Adrenal gland (tissue), 19 donors: ENCODE measurements at places on chromosomes 11 and 22. TPM values are rescaled to one million over a fixed set of nuclear protein-coding genes. Genes with fewer than 3 reads are reported as not detected.

DEPDC7 gene
- polyA plus RNA-seq, result 0.67 TPM

CENPM gene
- 0.92 TPM for polyA plus RNA-seq

LRRC55 gene
- 0.59 TPM for polyA plus RNA-seq

PTPMT1 gene
- 57.2 TPM for polyA plus RNA-seq

CBL gene
- polyA plus RNA-seq, result 6.2 TPM

BCO2 gene
- 139 TPM for polyA plus RNA-seq

WNT11 gene
- 14.1 TPM for polyA plus RNA-seq

ESAM gene
- polyA plus RNA-seq, result 31.2 TPM

EXT2 gene
- polyA plus RNA-seq, result 49.6 TPM

GRCh38 chr11:43916621-43917020 is 25.8 kb upstream of the C11orf96 start:
- no peak for DNase-seq

DNA sequence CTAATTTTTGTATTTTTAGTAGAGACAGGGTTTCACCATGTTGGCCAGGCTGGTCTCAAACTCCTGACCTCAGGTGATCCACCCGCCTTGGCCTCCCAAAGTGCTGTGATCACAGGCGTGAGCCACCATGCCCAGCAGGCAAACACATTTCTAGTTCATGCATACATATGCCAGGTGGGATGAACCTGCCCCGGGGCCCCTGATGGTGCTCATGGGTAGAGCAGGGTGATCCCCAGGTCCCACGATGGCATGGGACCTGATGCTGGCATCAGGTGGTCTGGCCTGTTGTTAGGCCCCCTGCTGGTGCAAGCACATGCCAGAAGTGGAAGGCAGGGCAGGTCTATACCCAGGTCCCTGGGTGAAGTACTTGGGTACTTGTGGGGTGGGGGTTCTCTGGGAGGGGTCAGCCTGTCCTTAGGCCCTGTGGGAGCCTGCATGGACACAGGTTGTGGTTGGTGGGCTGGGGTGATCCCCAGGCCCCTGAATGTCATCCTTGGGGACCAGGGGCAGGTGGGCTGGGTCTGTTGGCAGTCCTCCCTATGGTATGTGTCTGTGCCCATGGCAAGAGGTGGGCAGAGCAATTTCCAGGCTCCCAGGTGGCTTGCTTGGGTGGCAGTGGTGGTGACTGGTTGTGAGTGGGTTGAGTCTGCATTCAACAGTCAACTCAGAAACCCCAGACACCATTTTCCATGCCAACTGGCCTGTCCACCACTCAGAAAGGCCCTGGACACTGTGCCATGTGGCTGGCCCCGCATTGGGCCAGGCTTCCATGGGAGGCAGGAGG is 9.6 kb upstream of the RGL4 start:
- no peak for DNase-seq

DNA sequence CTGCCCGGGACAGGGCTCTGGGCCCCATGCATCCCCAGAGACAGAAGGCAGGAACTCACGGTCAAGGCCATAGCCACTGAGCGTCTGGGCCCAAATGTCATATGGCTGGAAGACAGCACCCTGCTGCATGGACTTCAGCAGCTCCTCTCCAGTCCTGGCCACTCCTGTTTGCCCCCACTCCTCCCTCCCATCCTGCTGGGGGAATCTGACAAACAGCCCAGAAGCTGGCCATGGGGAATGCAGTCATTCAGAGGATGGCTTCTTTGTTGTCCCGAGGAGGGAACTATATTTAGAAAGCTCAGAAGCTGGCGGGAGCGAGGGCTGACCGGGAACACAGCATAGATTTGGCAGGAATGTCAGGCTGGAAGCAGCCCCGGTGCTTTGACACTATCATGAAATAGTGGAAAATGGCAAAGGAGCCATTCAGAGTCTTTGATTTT is 35.0 kb downstream of the DKK3 start:
- DNase-seq, result peak; percentile 94

- DNase-seq, result no peak
These were observed 24.6 kb downstream of the MRGPRD start for GRCh38 chr11:68956142-68956541.

DNA sequence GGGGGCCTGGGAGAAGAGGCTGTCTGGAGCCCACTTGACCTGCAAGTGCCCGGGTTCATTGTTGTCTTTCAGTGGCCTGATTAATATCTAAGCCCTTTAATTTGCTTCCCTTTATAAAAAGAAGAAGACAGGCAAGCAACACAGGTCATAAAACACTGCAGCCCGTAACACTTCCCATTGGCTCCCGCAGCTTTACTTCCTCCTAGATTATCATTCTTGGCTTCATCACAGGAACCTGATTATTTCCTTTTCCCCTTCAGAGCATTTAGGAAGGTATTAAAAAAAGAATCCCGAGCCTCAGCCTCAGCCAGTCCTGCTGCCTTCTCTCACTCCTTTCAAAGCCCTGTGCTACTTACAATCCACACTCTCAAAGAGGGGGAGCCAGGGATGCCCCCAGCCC is 183.2 kb downstream of the GRIK4 start:
- DNase-seq, result no peak

- DNase-seq, result no peak
These were observed 229.3 kb downstream of the CASP12 start for GRCh38 chr11:104668797-104669463.

DNA sequence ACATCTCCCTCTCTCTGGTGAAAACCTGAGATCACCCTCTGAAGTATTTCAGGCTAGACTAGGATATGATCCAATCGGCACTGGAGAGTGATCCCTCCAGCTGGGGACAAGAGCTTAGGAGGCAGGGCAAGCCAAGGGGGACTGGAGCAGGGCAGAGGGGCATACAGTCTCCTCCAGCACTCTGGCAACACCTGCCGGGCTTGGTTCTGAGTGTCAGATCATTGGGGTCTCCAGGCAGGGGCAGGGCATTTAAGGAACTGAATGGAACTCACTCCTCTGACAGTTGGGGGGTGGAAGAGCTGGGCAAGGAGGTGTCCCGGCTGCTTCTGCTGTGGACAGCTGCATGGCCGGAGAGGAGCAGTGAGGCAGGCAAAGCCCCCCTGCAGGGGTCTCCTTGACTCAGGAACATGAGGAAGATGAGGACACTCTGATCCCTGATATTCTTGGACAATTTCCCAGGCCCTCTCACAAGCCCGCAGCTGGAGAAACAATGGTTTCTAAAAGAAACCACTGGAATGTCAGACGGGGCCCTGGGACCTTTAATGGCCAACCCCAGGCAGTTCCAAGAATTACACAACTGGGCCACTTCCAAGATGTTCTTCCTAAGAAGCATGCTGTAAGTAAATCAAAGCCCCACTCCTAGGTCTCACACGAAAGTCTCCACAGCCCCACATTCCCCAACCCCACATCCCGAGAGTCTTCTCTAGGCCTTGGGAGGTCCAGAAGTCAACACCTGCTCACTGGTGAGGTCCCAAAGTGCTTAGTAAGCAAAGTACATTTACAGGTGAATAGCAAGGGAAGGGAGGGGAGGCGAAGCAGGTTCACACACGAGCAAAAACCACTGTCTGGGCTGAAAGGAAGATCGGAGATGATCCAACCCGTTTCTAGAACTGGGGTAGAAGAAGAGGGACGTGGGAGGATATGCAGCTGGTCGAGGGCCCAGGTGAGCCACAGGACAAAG is 1.2 kb upstream of the CCDC86 start:
- DNase-seq, result no peak

- no peak for DNase-seq
These were observed 630.7 kb downstream of the TBC1D22A start for GRCh38 chr22:47393191-47393590.

- DNase-seq, result peak; percentile 90
These were observed at the start of gene B4GAT1 for GRCh38 chr11:66347425-66348276. Gene B4GAT1, minus strand, starts transcription at chr11:66347629. Its CDS starts 84 bp downstream, at chr11:66347545.

- no peak for DNase-seq
These were observed 11.5 kb downstream of the PARVG start for GRCh38 chr22:44192098-44192815.

- DNase-seq, result no peak
These were observed 791 bp downstream of the EI24 start for GRCh38 chr11:125569915-125570621.

GRCh38 chr11:16242806-16243205 is 113.5 kb downstream of the SOX6 start:
- no peak for DNase-seq

DNA sequence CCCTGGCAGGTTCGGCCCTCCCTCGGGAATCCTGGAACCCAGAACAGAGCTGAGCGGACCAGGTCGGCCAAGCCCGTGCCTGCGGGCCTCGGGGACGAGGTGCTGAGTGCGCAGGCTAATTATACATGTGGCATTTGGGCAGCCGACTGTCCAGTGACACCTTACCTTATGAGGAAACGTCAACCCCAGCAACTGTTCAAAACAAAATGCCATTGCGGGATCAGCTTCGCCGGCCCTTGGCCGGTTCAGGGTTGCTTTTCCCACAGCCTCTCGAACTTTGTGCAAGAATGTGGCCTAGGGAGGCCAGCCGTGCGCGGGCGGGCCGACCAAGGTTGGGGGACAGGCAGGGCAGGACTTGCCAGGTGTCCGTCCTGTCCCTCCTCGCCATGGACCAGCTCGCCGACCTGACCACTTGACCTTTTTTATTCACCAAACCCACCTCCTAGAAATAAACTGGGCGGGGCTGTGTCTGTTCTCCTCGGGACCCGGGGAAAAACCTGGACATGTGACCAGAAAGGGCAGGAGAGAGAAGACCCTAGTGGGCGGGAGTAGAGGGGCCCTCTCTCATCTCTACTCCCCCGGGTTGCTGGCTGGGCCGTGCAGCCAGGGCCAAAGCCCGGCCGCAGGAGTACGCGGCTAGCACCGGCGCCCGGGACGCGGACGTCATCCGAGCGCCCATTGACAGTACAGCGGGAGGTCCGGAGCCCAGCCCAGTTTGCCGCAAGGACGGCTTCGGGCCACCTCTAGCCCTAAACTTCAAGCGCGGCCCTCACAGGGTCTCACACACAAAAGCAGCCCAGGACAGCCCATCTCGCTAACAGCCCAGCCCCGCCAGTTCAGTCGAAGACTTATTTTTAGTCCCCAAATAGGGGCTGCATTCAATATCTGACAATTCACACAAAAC is 134.3 kb upstream of the C11orf58 start:
- DNase-seq, result peak; percentile 64

- no peak for DNase-seq
These were observed 126.8 kb downstream of the LARGE1 start for GRCh38 chr22:33793475-33793874.

GRCh38 chr11:61375761-61376108 is 13.6 kb downstream of the TMEM138 start:
- no peak for DNase-seq

GRCh38 chr11:36596880-36597279 is 1.2 kb downstream of the RAG2 start:
- DNase-seq, result no peak

DNA sequence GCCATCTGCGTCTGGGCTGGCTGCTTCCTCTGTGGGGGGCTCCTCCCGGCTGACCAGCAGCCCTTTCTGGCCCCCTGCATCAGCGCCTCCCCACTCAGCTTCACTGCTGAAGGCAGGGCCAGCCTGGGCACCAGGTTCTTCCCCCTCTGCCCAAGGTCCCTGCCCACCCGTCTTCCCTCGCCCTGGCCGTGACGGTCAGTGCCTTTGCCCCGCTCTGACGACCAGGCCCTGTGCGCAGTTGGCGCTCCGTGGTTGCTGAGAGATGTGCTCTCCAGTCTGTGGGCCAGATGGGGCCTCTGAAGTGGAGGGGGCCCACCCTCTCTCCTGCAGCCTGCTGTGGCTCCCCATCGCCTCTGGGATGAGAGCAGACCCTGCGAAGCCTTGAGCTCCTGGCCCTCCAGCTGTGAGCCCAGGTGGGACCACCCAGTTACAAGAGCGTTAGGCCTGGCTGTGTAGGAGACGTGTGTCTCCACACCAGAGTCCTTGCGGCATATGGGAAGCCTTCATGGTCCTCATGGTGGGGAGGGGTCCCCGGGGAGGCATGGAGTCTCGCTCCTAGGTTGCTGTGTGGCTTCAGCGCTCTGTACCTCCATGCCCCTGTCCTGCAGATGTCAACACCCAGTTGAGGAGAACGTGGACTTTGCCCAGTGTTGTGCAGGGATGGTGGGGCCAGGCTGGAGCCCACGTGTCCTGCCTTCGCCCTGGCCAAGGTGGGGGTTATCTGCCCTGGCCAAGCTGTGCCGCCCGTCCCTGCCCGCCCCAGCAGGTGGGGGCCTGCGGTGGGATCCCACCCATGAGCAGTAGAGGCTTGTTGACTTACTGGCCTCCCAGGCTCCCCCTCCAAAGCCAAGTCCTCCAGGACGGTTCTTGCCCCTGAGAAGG is 14.2 kb downstream of the LRP5 start:
- DNase-seq, result no peak

- peak; percentile 76 for DNase-seq
These were observed 153.4 kb downstream of the CACNA1I start for GRCh38 chr22:39723899-39724351.

GRCh38 chr22:41862530-41863266 is 29.8 kb downstream of the SREBF2 start:
- no peak for DNase-seq
